Frontal cortex (tissue), 4 donors: ENCODE measurements at places on chromosomes 5 and 9. TPM values are rescaled to one million over a fixed set of nuclear protein-coding genes. Genes with fewer than 3 reads are reported as not detected.

The FIBCD1 gene
- 0.82 TPM for total RNA-seq

The STK32A gene
- total RNA-seq = 4.1 TPM

The FGF1 gene
- 2.9 TPM for total RNA-seq

The KIAA1958 gene
- total RNA-seq = 10.6 TPM

The LCN9 gene
- not detected for total RNA-seq

The TMOD1 gene
- 20.0 TPM for total RNA-seq

The AK6 gene
- total RNA-seq = 12.6 TPM

The ST6GALNAC4 gene
- 6.5 TPM for total RNA-seq
